ENCODE measurements at places on chromosomes 6 and 20.

DNA sequence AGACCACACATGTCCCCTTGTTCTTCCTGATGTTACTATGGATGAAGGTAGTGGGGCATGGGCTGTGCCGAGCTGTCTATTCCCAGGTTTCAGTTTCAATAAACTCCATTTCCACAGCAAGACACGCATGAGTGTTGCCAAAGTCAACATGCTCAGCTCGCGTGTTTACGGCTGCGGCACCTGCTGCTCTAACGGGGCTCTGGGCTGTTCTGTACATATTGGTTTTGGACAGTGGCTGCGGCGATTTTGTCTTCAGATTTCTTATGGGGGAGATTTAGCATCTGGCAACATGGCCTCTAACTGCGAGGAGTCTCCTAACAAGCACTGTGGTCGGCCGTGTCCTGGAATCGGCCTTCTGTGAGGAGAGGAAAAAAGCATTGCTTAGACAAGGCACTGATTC, 58.6 kb downstream of the TMEM242 start:
- no peak for DNase-seq

DNA sequence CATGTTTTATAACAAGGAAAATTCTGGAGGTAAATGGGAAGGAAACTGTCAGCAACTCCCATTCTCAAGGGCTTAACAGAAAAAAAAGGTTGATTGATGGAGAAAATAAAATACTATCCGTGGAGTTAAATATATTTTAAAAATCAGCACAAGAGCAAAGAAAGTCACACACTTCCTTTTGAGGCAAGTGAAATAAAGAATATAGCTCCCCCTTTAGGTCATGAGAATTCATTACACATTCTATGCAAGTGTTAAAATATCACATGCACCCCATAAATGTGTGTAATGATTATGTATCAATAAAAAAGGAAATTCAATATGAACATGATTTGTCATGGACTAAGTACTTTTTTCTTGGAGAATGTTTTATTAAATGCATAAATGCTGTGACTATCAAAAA, 349.2 kb downstream of the TPBG start:
- DNase-seq, result no peak

- no peak for DNase-seq
These were observed 4.3 kb downstream of the MTG2 start for GRCh38 chr20:62186887-62187866.

GRCh38 chr6:96171112-96171511, 155.3 kb downstream of the FUT9 start:
- no peak for DNase-seq

- DNase-seq, result no peak
These were observed 148.1 kb downstream of the ZDHHC14 start for GRCh38 chr6:157528931-157529653.

- no peak for DNase-seq
These were observed 2.3 kb upstream of the HLA-DMA start for GRCh38 chr6:32954986-32955802.

DNA sequence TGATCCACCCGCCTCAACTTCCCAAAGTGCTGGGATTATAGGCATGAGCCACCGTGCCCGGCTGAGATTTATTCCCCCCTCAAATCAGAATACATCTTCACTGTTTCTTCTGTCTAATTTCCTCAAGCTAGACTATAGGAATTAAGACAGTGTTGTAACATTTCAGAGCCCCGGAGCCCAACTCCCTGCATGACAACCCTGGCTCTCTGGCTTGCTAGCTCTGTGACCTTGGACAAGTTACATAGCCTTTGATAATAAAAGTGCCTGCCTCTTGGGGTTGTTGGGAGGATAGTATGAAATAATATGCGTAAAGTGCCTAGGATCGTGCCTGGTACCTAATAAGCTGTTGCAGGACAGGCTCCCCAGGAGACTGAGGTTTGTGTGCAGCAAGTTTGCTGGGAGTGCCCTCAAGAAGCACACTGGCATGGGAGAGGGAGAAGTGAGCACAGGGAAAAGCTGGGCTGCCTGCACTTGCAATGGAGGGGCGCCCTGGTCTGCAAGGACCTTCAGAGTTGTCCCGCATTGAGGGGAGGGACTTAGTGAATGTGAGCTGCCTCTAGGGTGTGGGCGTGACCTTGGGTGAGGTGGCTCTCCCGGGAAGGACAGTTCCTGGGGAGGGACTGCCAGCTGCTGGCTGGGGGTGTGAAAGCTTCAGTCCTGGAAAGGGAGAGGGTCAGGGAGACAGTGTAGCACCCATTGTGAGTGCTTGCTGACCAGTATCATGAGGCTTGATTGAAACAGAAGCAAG, 43.4 kb downstream of the TAF8 start:
- no peak for DNase-seq

DNA sequence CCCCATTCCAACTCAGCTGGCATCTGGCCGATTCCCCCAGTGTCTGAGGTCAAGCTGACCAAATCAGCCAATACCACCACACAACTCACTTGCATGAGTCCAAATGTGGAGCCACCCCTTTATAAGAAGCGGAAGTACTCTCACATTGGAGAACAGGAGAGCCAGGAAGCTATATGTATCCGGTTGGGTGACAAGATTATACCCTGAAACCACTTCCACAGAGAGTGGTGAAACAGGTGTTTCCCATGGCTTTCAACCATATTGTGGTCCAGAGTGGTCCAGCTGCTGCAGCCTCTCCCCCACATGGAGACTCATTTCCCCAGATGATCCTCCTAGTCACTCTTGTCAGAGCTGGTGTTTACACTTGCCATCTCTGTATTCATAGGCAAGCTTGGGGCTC, 24.0 kb upstream of the SERINC1 start:
- no peak for DNase-seq

DNA sequence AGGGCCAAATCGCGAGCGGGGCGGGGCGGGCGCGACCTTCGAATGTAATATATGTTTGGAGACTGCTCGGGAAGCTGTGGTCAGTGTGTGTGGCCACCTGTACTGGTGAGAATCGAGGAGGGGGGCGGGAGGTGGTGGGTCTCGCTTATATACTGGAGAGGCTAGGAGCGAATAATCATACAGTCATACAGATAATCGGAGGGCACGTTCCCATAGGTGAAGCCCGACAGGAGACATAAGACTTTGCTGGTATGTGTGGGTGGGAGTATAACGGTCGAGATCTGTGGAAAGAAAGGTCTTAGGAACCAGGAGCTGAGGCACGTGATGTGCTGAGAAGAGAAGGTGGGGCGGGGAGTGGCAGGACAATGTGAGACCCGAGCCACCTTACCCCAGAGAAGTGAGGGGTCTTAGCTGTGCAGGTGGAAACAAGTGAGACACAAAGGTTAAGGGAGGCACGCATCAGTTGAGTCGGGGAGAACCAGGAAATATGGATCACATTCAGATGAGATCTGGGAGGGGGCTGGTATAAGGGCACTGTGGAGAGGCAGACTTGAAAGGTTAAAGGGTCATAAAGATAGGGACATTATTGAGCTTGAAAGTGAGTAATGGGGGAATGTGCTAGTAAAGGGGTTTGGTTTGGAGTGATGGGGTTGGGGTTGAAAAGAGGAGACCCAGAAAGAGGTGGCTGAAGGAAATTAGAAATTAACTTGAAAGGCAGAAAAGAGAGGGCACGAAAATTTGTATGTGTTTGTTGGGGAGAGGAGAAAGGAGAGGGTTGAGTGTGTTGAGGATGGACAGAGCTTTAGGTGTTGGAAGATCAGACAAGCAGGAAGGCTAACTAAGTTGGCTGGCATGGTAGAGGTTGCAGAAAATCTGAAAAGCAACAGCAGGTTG, 589 bp downstream of the RNF5 start:
- DNase-seq, result no peak

- DNase-seq, result no peak
These were observed 3.2 kb downstream of the OSBPL2 start for GRCh38 chr20:62241506-62241905.

Measured in activated T-helper 1 cell treated with anti-CD3 and anti-CD28 coated beads, Interleukin-2, amount 50 U/mL, for 16 hours (primary cell).